ENCODE measurements at places on chromosomes 12 and 14. TPM values are rescaled to one million over a fixed set of nuclear protein-coding genes. Genes with fewer than 3 reads are reported as not detected.

The MMP14 gene
- total RNA-seq: 3.2 TPM

DNA sequence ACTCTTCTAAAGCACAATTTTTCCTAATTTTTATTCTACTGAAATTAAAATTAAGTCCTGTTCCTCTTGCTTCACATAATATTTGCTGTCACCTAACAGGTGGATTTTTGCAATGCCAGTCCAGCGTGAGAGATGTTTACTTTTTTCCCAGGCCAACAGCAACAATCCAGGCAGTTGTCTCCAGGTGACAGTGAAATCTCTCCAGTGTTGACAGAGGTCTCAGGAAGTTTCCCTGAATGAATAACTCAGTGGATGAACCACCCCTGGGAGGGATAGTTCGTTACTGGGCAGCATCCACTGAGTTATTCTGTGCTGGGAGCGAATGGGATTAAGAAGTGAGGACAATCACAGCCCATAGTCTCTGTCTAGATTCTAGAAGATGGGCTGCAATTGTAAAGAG is 7.1 kb upstream of the NT5DC3 start:
- H3K4me3 ChIP-seq: no peak overlapping the region
- H3K4me1 ChIP-seq: peaks cover 2% of the 10 kb centered on the region
- DNase-seq: no peak
- no peak overlapping the region for H3K27ac ChIP-seq

DNA sequence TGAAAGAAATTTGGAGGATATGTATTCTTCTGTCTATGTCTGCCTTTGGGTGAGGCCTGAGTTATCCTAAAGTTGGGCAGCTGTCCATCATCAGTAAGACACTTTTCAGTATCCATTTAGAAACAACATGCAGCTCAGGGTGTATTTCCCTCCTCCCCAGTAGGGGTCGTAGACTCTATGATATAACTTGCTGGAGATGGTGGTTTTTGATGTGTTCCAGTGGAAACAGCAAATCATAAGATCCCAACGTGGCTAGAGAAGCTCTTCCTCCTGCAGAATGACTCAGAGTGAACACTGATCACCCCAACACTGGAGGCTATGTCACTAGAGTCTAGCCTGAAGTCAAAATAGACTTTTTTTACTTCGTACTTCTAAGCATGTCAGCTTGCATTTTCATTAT is 331.6 kb upstream of the STXBP6 start:
- no peaks in the 10 kb centered on the region for H3K36me3 ChIP-seq
- H3K27me3 ChIP-seq: no peaks in the 10 kb centered on the region
- no peaks in the 10 kb centered on the region for H3K4me1 ChIP-seq
- no peak overlapping the region for H3K4me3 ChIP-seq
- DNase-seq: no peak

DNA sequence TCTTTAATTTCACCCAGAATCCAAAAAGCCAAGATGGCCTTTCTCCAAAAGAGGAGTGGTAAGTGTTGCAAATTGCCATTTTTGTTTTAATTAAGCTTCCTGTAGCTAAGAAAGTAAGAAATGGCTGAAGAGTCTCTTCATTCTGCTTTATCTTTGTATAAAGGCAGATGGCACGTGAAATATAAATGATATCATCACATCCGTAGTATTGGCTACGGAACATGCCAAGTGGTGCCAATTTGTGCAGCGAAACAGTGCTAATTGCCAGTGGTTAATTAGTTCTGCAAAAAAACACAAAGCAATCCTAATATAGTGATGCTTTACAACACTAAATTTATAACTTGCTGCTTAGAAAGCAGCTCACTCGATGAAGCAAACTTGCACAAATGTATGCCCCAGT is 29.4 kb downstream of the PLEKHG7 start:
- H3K4me1 ChIP-seq: no peaks in the 10 kb centered on the region
- H3K36me3 ChIP-seq: no peaks in the 10 kb centered on the region
- H3K27ac ChIP-seq: no peak overlapping the region
- H3K27me3 ChIP-seq: no peaks in the 10 kb centered on the region

GRCh38 chr12:59973515-59973914 is 377.7 kb downstream of the SLC16A7 start:
- no peak overlapping the region for H3K4me3 ChIP-seq
- DNase-seq: no peak
- H3K36me3 ChIP-seq: no peaks in the 10 kb centered on the region
- H3K4me1 ChIP-seq: no peaks in the 10 kb centered on the region
- no peaks in the 10 kb centered on the region for H3K27me3 ChIP-seq

GRCh38 chr12:123143736-123144461 is 7.0 kb downstream of the PITPNM2 start:
- peaks cover 7% of the 10 kb centered on the region for H3K27me3 ChIP-seq
- DNase-seq: no peak
- no peak overlapping the region for H3K4me3 ChIP-seq
- peaks cover 14% of the 10 kb centered on the region for H3K36me3 ChIP-seq
- peaks cover 21% of the 10 kb centered on the region for H3K4me1 ChIP-seq

- DNase-seq: no peak
- H3K27me3 ChIP-seq: no peaks in the 10 kb centered on the region
- H3K27ac ChIP-seq: no peak overlapping the region
- H3K36me3 ChIP-seq: no peaks in the 10 kb centered on the region
- H3K4me3 ChIP-seq: no peak overlapping the region
- no peaks in the 10 kb centered on the region for H3K4me1 ChIP-seq
Measured at GRCh38 chr12:97921979-97922722, 459.5 kb downstream of the RMST start.
